ENCODE measurements at places on chromosomes 13 and 19.
A peak's percentile ranks its signal among the peaks of the same experiment; 100 is the strongest.

GRCh38 chr19:5623397-5624017 lies 624 bp downstream of the SAFB start:
- no peak for DNase-seq

DNA sequence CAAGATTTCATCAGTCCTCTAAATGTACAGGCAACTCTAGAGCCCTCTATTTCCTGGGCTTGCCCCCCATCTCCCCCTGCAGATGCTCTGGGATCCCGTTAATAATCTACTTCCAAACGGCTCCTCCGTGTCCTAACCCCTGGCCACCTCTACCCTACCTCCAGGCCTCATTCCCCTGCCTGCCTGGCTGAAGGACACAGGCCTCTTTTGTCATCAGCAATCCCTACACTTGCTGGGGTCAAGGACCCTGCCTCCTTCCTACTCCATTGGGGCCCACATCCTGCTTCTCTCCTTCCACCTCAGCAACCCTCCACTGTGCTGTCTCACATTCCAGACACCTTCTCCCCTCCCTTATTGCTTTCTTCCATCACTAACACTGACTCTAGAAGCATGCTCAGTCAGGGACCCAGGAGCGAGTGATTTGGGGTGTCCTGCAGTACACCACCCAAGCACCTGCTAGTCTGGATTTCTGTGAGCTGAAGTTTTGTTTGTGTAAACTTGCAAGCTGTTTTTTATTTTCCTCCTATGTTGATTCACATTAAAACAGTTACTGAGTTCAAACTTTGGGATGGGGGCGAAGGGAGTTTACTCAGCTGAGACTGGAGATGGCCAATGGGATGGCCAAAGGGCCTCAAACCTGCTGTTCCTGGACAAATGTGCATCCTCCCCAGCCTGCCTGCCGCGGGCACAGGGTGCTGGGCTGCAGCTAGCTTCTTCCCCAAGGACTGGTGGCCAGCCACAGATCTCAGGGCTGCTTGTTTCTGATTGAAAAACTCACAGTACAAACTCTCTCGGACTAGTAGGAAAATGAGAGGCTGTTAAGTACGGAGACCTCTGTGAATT lies 314.7 kb downstream of the FOXO1 start:
- DNase-seq = no peak

DNA sequence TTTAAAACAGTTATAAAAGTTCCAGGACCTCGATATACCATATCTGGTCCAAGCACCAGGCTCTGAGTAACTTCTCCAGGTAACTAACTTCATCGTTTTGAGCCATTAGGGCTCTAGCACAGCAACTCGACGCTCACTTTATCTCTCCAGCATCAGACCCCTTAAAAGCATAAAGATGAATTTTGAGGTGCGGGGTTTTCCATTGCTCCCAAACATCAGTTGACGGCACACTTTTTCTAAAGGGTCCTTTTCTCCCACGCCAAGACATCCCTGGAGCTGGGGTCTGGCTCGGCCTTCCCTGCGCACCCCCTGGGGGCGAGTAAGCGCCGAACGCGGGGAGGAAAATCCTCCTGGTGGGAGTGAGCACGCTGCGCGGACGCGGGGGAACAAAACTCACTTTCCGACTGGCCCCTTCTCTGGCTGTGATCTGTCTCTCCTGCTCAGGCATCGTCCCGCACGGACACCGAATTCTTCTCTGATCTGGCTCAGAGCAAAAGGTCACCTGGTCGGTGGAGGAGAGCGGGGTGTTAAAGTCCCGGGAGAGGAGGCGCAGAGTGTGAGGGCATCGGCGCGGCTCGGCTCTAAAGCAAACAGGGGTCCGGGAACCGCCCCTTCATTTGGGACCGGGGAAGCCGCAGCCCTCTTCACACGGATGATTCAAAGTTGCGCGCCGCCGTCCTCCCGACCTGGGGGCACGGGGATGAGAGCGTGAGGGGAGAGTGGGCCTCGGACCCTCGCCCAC lies at the start of gene ATP7B:
ATP7B (minus strand) TSS at position 561 of the 742 bp plus-strand sequence; CDS start at position 448, 113 bp downstream.
- DNase-seq = peak; percentile 25

GRCh38 chr19:8580710-8581281 lies 3.6 kb upstream of the MYO1F start:
- peak; percentile 89 for DNase-seq

DNA sequence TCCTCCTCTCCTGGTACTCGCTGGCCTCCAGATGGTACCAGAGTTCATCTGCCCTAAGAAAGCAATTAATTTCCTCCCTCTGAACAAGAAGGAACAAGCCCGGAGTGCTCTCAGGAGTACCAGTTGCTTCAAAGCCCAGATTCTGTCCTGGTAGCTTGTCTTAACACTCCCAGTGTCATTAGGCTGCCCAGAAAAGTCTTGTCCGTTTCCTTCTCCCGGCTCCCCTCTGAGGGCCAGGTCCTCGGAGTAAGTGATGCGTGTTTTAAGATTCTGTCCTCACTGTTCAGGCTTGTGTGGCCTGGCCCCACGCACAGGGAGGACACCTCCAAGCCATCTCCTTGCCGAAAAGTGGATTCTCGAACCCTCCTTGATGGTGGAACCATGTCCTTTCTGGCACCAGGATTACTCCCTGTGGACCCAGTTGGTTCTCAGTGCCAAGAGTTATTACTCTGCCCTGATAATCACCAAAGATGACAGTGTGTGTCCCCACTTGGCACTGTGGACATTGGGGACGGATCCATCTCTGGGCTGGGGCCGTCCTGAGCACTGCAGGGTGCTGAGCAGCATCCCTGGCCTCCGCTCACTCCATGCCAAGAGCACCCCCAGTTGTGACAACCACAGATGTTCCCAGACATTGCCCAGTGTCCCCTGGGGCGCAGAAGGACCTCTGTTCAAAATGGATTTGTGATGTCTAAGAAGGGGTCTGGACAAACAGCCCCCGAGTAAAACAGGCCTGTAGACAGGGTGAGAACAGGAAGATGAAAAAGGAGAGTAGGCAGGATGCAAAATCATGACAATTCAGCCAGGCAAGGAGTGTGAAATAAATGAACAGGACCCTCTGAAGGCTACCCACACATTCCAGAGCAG lies 52.4 kb downstream of the RFX2 start:
- no peak for DNase-seq

DNA sequence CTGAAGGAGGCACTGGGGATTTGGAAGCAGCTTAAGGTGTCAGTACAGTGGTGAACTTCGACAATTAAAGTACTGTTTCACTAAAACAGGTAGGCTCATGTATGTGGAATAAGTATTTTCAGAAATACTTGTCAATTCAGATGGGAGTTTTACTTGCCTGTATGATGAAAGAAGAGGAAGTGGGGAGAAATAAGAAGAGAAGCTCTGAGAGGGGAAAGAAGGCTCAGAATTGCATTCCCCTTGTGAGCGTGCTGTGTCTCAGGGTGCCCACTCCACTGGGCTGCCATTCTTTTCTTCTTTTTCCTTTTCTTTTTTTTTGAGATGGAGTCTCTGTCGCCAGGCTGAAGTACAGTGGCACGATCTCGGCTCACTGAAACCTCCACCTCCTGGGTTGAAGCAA lies 38.6 kb upstream of the RNF17 start:
- DNase-seq = no peak

DNA sequence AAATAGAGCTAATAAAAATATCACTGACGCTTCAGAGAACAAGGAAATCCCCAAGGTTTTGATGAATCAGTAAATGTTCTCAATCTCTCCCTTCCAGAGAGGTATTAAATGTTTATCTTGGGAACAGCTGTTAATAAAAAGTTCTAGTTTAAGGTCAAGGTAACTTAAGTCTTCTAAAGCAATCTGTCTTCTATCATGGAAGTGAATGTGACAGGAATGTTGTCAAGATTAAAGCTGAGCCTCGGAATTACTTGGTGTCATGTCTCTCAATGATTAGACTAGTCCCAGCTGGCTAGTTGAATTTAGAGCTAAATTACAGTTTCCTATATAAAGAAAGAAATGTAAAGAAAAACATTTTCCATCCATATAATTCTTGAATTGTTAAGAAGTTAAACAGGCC lies 23.4 kb downstream of the ESD start:
- no peak for DNase-seq

- DNase-seq = no peak
These were observed 154.3 kb downstream of the FGF9 start for GRCh38 chr13:21825186-21825585.

- DNase-seq = no peak
These were observed 30.7 kb upstream of the RFXAP start for GRCh38 chr13:36788276-36788675.

GRCh38 chr13:65677906-65678305 lies 1552.2 kb downstream of the PCDH9 start:
- no peak for DNase-seq

- DNase-seq = no peak
These were observed 502.7 kb downstream of the FGF9 start for GRCh38 chr13:22173610-22174009.

DNA sequence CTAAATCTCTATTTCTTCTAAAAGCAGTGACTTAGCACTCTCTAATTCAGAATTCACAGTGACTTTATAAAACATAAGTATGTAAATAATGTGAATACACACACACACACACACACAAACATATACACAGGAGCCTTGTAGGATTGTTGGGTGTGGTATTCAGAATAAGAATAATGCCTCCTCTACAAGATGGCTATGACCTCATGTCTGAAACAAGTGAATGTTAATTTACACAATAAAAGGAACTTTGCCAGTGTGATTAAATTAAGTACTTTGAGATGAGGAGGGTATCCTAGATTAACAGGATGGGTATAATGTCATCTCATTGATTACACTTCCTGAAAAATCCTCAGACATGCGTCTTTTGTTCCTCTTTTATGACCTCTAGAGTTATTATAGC lies 234.6 kb downstream of the SLITRK6 start:
- DNase-seq = no peak

DNA sequence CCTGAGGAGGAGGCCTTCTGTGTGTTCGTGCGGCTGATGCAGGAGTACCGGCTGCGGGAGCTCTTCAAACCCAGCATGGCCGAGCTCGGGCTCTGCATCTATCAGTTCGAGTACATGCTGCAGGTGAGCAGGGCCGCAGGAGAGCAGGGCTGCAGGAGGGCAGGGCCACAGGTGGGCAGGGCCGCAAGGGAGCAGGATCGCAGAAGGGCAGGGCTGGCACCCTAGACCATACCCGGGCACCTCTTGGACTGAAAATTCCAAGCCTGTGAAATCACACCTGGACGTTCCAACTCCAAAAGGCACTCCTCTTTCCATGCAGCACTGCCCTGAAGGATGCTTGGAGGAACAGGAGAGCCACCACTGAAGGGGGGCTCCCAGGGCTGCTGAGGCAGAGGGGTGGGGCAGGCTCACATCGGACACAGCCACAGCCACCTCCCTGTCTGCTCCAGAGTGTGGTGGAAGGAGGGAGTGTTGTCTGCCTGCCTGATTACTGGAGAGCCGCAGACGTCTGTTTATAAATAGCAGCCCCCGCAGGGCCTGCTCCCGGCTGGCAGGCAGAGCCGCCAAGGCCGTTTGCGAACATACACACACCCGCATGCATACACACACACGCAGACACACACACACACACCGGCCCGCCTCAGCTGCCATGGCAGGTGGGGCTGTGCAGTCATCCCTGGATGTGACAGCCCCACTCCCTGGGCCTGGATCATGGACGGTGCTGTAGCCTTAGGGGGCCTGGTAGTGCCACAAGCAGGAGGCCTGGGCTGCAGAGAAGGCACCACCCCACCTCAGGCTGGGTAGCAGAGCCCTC lies 20.2 kb downstream of the EVI5L start:
- no peak for DNase-seq

DNA sequence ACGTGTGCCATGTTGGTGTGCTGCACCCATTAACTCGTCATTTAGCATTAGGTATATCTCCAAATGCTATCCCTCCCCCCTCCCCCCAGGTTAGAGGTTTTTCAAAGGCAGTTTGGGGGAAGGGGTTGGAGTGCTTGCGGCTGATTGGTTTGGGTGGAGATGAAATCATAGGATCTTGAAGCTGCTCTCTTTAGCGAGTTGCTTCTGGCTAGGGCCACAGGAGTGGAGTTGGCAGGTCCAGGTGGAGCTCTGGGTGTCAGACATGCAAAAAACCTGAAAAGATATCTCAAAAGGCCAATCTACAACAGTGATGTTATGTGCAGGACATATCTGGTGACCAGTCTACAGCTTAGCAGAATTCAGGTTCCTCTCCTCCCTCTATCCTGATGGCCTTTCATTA lies 32.6 kb upstream of the CXCL17 start:
- no peak for DNase-seq

GRCh38 chr13:37138169-37138568 lies 32.7 kb upstream of the CSNK1A1L start:
- DNase-seq = no peak

DNA sequence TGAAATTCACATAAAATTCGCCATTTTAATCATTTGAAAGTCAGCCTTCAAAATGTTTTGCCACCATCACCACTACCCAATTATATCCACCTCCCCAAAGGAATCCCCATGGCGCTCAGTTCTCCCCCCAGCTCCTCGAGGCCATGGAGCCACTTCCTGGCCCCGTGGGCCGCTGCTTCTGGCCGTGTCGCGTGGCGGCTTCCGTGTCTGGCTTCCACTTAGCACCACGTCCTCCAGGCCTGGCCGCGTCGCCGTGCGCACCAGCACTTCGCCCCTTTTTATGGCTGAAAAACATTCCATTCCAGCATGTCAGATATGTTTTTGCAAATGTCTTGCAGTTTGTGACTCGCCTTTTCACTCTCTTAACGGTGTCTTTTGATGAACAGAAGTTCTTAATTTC lies 46.7 kb upstream of the DCUN1D2 start:
- DNase-seq = no peak

DNA sequence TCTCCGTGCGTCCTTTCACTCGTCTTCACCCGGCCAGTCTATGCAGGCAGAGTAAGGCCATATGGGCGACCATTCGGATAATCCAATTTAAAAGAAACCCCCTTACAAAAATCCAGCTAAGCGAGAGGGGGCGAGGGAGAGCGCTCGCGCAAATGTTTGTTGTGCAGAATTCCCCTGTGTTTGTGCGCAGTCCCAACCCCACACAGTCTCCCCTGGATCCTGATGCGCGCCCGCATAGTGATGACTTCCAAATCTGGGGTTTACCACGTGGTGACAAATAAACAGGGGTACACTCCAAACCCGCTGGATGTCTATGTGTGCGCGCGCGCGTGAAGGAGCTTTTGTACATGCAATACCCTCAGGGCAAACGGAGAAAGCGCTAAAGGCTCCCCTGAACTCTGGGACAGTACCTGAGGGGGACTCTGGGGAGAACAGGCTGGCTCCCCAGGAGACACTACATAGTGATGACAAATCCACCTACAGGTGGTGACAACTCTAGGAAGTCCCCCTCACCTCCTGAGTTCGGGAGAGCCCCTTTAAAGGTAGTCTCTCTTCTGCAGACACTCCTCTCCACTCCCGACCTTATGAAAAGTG lies 8.5 kb downstream of the SOX21 start:
- DNase-seq = no peak

GRCh38 chr19:15330801-15331418 lies 1.4 kb downstream of the BRD4 start:
- DNase-seq = no peak

GRCh38 chr19:35307931-35308330 lies 16.0 kb downstream of the MAG start:
- no peak for DNase-seq

- DNase-seq = peak; percentile 36
These were observed at the start of gene GJA3 for GRCh38 chr13:20160306-20161274. TSS of gene GJA3 (minus strand) at chr13:20161052. CDS start at chr13:20143288, 17,764 bp downstream.

All from DND-41 (cell line).